ENCODE measurements at places on chromosomes 12 and 14.

DNA sequence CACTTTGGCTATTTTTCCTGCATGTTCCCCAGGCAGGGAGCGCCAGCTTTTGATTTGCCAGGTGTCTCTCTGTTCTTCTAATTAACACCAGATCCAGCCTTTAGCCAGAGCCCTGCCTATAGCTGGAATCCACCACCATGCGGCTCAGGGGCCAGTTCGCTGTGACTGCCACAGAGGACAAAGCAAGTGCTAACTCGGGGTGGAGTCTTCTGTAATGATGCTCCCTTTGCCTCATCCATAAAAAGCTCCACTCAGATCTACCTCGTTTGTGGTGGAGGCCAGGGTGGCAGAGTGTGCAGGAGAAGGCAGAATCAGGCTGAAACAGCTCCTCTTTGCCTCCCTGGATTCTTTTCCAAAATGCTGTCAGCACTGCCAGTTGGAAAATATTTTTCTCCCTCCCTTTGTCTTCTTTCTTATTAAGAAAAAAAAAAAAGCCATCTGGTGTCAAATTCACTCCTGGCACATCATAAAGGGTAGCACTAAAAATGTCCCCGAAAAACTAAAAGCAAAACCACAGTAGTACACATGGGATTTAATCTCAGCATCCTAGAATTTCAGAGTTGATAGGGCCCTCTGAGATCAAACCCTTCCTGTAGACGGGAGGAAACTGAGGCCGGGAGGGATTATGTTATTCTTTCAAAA is 18.0 kb upstream of the CTDSP2 start:
- no peak for DNase-seq

DNA sequence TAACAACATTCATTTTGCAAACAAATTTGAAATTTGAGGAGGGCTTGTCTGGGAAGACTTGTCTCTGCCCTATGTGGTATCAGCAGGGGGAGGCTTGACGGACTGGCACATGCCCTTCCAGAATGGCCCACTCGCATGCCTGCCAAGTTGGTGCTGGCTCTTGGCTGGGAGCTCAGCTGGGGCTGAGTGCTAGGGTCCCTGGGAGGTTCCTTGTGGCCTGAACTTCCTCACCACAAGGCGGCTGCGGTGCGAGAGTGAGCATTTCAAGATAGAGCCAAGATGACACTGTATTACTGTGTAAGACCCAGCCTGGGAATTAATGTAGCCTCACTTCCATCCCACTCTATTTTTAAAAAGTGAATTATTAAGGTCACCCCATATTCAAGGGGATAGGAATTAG is 271.6 kb upstream of the PLEKHG7 start:
- DNase-seq: peak; percentile 6

- DNase-seq: no peak
These were observed 241.0 kb downstream of the TMEM117 start for GRCh38 chr12:44076871-44077270.

- DNase-seq: no peak
These were observed 48.1 kb upstream of the OTX2 start for GRCh38 chr14:56858422-56858821.

- DNase-seq: peak; percentile 21
These were observed 1.2 kb upstream of the SIVA1 start for GRCh38 chr14:104751539-104752422.

GRCh38 chr14:76829650-76830421 is 3.6 kb downstream of the LRRC74A start:
- no peak for DNase-seq

- DNase-seq: no peak
These were observed 31.2 kb upstream of the MMP17 start for GRCh38 chr12:131796754-131797587.

Data from stimulated activated CD8-positive, alpha-beta memory T cell treated with anti-CD3 and anti-CD28 coated beads, Interleukin-2, amount 100 ng/mL, for 48 hours (primary cell).